Left lobe of liver (tissue), 2 donors: ENCODE measurements at places on chromosomes 7 and 10.

DNA sequence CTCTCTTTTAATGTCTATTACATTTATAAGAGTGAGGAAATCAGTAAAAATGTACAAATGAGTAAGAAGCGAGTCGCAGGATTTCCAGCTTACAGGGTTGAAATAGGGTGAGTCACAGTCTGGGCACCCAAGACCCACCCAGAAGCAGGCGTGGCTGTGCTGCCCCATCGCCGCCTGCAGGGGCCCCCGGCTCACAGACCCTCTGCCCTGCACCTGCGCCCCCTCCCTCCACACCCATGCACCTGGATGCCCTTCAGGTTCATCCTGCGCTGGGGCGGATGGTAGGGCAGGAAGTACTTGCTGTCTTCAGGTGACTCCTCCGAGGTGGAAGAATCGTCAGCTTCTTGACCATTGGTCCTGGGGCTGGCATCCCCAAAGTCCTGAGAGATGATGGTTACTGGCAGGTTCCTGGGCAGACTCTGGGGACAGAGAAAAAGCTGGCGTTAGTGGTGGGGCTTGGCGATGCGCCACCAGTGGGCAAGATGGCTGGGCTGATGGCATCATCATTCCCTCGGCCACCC lies 90.2 kb upstream of the GNA12 start:
- no peak for DNase-seq

DNA sequence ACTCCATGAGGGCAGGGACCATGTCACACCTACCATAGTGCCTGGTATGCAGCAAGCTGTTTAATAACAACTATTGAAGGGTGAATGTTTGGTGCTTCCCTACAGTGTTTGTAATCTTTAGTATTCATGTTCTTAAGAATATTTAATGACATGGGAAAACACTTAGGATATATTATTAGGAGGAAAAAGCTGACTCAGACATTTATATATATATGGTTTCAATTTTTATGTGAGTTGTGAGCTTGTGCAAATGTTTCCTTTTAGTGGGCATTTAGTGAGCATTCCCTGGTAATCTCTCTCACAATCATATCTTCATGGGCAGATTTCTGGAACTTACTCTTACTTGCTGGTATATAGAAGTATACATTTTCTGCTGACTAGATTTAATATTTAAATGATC lies 359.1 kb downstream of the EXOC4 start:
- no peak for DNase-seq

- DNase-seq: no peak
Observed at GRCh38 chr10:101261702-101262101, 32.4 kb upstream of the LBX1 start.

- DNase-seq: no peak
Observed at GRCh38 chr7:15330943-15331342, 230.9 kb downstream of the AGMO start.

DNA sequence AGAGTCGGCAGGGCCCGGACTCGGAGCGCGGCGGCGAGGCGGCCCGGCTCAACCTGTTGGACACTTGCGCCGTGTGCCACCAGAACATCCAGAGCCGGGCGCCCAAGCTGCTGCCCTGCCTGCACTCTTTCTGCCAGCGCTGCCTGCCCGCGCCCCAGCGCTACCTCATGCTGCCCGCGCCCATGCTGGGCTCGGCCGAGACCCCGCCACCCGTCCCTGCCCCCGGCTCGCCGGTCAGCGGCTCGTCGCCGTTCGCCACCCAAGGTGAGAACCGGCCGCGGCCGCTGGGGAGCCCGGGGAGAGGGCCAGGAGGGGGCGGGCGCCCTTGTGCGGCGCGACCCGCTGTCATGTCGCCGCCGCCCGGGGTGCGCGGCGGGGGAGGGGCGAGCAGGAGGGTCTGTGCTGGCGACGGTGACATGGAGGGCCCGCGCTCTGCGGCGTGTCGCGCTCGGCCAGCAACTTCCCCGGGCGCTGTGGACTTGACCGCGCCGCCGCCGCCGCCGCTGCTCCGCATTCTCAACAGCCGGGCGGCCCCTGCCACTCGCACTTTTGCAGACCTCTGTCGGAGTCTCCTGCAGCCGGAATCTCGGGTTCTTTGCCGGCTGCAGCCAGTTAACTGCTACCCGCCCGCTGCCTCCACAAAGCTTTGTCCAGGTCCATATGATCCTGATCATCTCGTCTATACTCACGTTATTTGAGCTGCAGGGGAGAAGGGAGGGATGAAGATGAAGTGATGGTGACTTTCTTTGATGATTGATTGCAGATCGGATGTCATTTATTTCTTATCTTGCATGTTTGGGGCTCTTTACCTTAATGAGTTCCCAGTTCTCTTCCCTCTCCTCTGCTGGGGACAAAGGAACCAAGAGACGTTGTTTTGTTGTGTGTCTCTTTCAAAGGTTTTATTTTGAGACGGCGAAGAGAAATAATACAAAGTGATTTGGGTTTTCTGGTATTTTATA lies 869 bp downstream of the TRIM24 start:
- DNase-seq: peak; percentile 72

DNA sequence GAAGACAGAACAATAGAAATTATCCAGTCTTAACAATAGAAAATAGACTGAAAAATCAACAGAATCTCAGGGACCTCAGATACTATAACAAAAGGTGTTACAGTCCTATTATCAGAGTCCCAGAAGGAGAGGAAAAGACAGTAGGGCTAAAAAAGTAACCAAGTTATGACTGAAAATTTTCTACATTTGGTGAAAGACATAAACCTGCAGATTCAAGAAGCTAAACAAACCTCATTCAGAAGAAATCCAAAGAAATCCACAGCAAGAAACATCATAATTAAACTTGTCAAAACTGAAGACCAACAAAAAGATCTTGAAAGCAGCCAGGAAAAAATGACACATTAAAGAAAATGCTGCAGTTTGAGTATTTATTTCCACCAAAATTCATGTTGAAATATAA lies 41.9 kb downstream of the HECTD2 start:
- no peak for DNase-seq

DNA sequence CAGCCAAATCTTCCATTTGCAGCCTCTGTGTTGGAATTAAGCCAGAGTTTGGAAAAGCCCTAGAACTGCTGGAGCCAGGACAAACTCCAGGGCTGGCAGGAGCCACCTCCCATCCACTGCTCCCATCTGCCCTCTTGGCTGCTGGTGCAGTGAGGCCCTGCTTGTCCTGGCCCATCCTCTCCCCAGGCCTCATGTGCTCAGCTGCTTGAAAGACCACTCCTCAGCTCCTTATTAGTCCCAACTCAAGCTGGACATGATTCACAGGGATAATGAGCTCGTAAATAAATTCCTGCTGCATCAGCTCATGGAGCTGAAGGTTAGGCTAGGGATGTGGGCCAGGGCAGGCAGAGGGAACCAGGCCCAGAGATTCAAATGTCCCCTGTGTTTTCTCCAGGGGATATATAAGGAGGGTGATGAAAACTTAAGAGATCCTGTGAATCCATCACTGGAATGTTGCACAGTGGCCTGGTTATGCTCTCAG lies 282.8 kb downstream of the RPS24 start:
- DNase-seq: peak; percentile 55

- DNase-seq: no peak
Observed at GRCh38 chr10:119217991-119218490, 10.7 kb downstream of the GRK5 start.
